ENCODE measurements at places on chromosomes 2 and 18.
A peak's percentile ranks its signal among the peaks of the same experiment; 100 is the strongest.

- H3K36me3 ChIP-seq, result peaks cover 1% of the 10 kb centered on the region
- H3K4me1 ChIP-seq, result no peaks in the 10 kb centered on the region
- H3K27me3 ChIP-seq, result peaks cover 7% of the 10 kb centered on the region
- DNase-seq, result no peak
- no peak overlapping the region for H3K4me3 ChIP-seq
Measured at GRCh38 chr18:80225685-80226084, 21.6 kb downstream of the PARD6G start.

DNA sequence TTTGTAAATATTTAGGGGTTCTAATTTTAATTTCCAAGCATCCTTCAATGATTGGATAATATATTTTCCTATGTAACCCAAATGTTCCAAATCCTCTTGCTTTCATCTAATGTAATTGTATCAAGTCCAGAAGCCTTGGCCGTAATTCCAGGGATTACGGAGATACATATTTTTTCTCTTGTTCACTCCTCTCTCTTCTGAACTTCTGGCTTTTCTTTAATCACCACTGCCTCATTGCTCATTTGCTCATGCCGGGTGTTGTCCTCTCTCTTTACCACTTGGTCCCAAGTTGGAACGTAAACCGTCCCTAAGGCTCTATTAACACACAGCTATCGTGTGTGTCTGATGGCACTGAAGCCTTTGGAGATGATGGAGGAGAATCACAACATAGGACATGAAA lies 188.7 kb upstream of the COL3A1 start:
- no peak for DNase-seq
- no peaks in the 10 kb centered on the region for H3K36me3 ChIP-seq
- no peak overlapping the region for H3K4me3 ChIP-seq
- no peaks in the 10 kb centered on the region for H3K4me1 ChIP-seq
- no peaks in the 10 kb centered on the region for H3K27me3 ChIP-seq

DNA sequence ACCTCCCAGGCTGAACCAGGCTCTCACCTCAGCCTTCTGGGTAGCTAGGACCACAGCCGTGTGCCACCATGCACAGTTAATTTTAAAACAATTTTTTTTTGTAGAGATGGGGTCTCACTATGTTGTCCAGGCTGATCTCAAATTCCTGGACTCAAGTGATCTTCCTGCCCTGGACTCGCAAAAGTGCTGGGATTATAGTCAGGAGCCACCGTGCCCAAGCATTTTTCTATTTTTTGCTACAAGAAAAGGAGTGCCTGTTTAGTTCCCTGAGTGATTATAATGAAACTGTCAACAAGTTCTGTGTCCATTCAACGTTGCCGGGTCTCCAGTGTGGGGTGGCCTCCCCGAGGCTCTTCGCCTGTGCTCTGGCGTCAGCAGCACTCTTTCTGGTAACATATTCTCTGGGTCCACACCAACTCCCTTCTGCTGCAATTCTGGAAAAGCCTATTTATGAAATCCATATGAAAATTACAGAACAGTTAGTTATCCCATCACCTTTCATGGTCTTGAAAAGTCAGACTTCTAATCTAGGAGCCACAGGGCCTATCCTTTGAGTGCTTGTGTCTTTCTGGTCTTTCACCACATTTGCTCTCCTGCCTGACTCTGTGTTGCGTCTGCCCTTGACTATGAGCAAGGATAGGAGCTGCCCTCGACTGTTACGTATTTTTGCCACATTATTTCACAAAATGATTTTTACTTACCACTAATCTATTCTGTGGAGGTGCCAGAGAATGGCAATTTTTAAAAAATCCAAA lies 172.7 kb downstream of the SOCS6 start:
- peaks cover 29% of the 10 kb centered on the region for H3K27me3 ChIP-seq
- H3K4me3 ChIP-seq, result no peak overlapping the region
- no peak for DNase-seq
- peaks cover 4% of the 10 kb centered on the region for H3K4me1 ChIP-seq

DNA sequence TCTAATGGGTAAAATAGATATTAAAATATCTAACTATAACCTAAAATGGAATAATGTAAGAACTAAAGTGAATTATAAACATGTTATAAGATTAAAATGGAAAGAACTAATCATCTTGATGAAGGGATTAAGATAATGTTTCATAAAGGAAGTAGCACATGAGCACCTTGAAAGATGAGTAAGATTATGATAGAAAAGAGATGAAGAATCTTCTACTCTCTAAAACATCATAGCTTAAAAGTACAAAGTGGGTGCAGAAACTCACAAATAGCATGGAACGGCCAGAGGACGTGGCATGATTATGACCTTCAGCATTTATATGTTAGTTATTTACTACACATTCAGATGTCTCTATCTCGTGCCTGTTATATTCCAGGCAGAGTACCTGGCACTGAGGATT lies 76.2 kb upstream of the COL5A2 start:
- H3K36me3 ChIP-seq, result peaks cover 13% of the 10 kb centered on the region
- H3K4me1 ChIP-seq, result peaks cover 55% of the 10 kb centered on the region
- no peaks in the 10 kb centered on the region for H3K27me3 ChIP-seq
- H3K27ac ChIP-seq, result peak overlapping the region; percentile 89
- H3K4me3 ChIP-seq, result no peak overlapping the region
- no peak for DNase-seq

GRCh38 chr18:36299015-36299414 lies 1.5 kb downstream of the FHOD3 start:
- H3K4me1 ChIP-seq, result no peaks in the 10 kb centered on the region
- peaks cover 38% of the 10 kb centered on the region for H3K27me3 ChIP-seq
- no peak for DNase-seq
- H3K4me3 ChIP-seq, result no peak overlapping the region
- no peaks in the 10 kb centered on the region for H3K36me3 ChIP-seq
- H3K27ac ChIP-seq, result no peak overlapping the region

DNA sequence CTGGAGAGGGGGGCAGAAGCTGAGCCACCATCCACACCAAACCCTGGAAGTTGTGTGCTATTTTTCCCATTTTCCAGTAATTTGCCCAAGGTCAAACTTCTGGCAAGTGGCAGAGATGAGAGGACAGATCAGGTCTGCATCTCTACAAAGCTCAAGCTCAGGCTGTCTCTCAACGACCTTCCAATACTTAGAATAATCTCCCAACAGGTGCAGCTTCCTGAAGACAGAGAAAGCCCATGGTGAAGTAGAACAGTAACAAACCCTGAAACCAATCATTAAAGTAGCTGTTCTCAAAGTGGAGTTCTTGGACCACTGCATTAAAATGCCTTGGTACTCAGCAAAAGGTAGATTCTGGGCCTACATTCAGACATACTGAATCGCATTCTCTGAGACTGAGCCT lies 37.6 kb downstream of the TMEM131 start:
- H3K36me3 ChIP-seq, result peaks cover 6% of the 10 kb centered on the region
- H3K4me1 ChIP-seq, result peaks cover 80% of the 10 kb centered on the region
- no peak overlapping the region for H3K4me3 ChIP-seq
- H3K27ac ChIP-seq, result no peak overlapping the region

DNA sequence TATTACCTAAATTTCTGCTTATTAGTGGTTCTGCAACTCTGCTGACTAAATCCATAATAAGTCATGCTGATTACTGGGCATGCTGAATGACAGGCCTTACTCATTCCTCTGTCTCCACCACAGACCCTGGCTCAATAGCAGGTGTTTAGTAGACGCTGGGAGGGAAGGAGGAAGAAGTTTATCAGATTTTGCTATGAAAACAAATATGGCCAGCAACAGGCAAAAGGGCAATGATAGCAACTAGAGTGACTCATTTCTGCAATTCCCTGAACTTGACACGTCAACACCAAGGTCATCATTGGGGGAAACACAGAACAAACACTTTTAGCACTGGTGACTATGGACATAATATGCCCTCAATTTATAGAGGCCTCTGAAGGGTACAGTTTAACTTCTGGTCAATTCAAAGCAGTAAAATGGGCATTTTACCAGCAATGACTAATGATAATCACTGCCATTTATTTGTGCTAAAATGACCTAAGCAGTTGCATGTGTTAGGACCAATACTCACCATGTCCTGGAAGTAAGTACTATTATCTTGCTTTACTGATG lies 35.2 kb downstream of the TMEM163 start:
- H3K4me1 ChIP-seq, result peaks cover 27% of the 10 kb centered on the region
- no peak for DNase-seq

DNA sequence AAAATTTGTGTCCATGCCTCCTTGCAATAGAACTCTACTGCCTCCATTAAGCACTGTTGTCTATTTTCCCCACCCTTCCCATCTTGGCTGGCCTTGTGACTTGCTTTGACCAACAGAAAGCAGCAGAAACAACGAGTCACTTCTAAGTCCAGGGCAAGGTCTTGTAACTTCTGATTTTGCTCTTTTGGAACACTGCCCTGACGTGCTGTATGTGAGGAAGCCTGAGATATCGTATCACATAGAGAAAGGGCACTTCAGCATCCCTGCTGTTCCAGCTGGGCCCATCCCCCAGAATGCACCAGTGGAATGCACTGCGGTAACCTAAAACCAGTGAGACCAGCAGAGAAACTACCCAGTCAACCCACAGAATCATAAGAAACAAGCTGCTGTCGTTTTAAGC lies 28.1 kb downstream of the NCKAP1 start:
- H3K27me3 ChIP-seq, result peaks cover 12% of the 10 kb centered on the region
- H3K4me1 ChIP-seq, result no peaks in the 10 kb centered on the region
- no peaks in the 10 kb centered on the region for H3K36me3 ChIP-seq
- no peak for DNase-seq

- DNase-seq, result no peak
- H3K4me1 ChIP-seq, result peaks cover 77% of the 10 kb centered on the region
- no peak overlapping the region for H3K4me3 ChIP-seq
- peak overlapping the region; percentile 91 for H3K27ac ChIP-seq
- H3K36me3 ChIP-seq, result no peaks in the 10 kb centered on the region
- no peaks in the 10 kb centered on the region for H3K27me3 ChIP-seq
Measured at GRCh38 chr2:108593547-108594098, 59.4 kb downstream of the LIMS1 start.

DNA sequence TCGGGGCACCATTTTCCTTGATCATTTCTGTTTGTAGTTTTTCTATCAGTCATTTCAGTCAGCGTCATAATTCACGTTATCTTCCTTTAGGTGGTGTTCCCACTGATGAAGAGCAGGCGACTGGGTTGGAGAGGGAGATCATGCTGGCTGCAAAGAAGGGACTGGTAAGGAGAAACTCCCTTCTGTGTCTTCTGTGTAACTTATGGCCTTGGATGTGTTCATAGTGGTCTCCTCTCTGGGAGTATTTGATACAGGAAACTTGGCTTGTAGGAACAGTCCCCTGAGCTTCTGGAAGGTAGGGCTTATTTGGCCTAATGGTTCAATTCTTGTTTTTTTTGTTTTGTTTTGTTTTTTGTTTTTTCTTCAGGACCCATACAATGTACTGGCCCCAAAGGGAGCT lies 1.1 kb downstream of the COX5B start:
- peaks cover 18% of the 10 kb centered on the region for H3K4me1 ChIP-seq
- H3K27ac ChIP-seq, result peak overlapping the region; percentile 97
- H3K4me3 ChIP-seq, result peak overlapping the region; percentile 94
- no peaks in the 10 kb centered on the region for H3K27me3 ChIP-seq
- no peak for DNase-seq
- H3K36me3 ChIP-seq, result peaks cover 27% of the 10 kb centered on the region

DNA sequence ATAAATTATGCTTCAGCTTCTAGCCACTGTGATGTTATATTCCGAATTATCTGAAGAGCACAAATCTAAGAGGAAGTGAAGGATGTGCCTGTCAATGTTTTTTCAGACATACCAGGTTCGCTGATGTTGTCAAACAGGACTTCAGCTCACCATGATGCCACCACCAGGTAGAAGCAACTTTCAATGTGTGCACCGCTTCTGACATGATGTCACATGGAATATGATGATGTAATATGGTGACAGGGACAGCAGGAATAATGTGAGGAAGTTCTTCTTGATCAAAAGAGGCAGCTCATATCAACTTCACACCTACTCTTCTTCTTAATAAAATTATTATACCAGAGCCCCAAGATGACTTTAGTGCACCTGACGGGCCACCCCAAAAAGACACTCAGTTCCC lies 893.2 kb downstream of the BCL11A start:
- no peak overlapping the region for H3K4me3 ChIP-seq
- H3K27me3 ChIP-seq, result no peaks in the 10 kb centered on the region
- no peak for DNase-seq
- no peaks in the 10 kb centered on the region for H3K4me1 ChIP-seq
- no peak overlapping the region for H3K27ac ChIP-seq

GRCh38 chr18:34709104-34709503 lies 994 bp upstream of the DTNA start:
- no peak overlapping the region for H3K4me3 ChIP-seq
- H3K36me3 ChIP-seq, result no peaks in the 10 kb centered on the region
- no peak for DNase-seq
- no peaks in the 10 kb centered on the region for H3K4me1 ChIP-seq
- H3K27ac ChIP-seq, result no peak overlapping the region
- peaks cover 4% of the 10 kb centered on the region for H3K27me3 ChIP-seq

GRCh38 chr18:52131845-52132244 lies 208.2 kb upstream of the DCC start:
- no peaks in the 10 kb centered on the region for H3K4me1 ChIP-seq
- H3K27ac ChIP-seq, result no peak overlapping the region
- no peak overlapping the region for H3K4me3 ChIP-seq
- DNase-seq, result no peak

GRCh38 chr18:35571138-35571537 lies 10.4 kb upstream of the GALNT1 start:
- no peak overlapping the region for H3K27ac ChIP-seq
- H3K4me3 ChIP-seq, result no peak overlapping the region
- H3K4me1 ChIP-seq, result peaks cover 15% of the 10 kb centered on the region
- peaks cover 2% of the 10 kb centered on the region for H3K27me3 ChIP-seq

DNA sequence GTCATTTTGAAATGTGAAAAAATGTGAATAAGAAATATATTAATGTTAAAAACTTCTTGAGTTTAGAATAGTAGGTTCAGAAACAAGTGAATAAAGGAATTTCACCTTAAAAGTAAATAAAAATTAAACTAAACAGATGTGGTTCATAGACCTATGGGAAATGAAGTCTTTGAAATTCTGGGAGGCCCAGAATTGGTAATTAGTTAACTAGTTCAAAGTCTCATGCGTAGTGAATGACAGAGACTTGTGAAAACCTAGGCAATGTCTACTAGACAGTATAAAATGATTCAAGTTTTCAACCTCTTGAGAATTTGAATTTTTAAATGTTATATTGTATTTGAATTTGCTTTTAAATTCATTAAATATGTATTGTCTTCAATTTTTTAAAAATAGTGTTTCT lies 32.6 kb upstream of the AAK1 start:
- H3K4me1 ChIP-seq, result peaks cover 43% of the 10 kb centered on the region
- peaks cover 1% of the 10 kb centered on the region for H3K36me3 ChIP-seq
- H3K27me3 ChIP-seq, result no peaks in the 10 kb centered on the region
- DNase-seq, result no peak

DNA sequence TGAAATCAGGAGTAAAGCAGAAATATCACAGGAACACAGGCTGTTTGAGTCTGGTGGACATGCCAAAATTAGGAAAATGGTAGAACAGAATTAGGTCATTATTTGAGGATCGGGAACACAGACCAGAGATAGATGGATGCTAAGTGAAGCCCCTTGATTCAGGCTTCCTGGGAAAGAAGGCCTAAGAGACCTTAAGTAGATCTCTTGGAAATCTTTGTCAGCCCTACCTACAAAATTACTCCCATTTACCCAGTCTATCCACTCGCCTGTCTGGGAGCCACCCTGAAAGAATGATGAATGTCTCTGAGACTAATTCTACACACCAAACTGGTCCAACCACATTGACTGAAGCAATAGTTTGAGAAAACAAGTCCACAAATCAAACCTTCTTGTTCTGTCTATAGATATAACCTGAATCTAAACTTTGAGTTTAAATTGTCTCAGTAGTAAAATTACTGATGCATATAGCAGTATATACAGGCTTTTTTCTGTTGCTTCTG lies 36.6 kb upstream of the TANK start:
- H3K4me3 ChIP-seq, result peak overlapping the region; percentile 9
- H3K27ac ChIP-seq, result peak overlapping the region; percentile 49
- H3K4me1 ChIP-seq, result peaks cover 29% of the 10 kb centered on the region
- no peak for DNase-seq
- no peaks in the 10 kb centered on the region for H3K36me3 ChIP-seq
- peaks cover 2% of the 10 kb centered on the region for H3K27me3 ChIP-seq

GRCh38 chr2:45401431-45401922 lies 209.6 kb downstream of the SRBD1 start:
- no peak overlapping the region for H3K4me3 ChIP-seq
- H3K4me1 ChIP-seq, result no peaks in the 10 kb centered on the region
- H3K36me3 ChIP-seq, result peaks cover 9% of the 10 kb centered on the region
